Cortex of kidney (tissue), 1 donor: ENCODE measurements at places on chromosomes 7 and 10.

DNA sequence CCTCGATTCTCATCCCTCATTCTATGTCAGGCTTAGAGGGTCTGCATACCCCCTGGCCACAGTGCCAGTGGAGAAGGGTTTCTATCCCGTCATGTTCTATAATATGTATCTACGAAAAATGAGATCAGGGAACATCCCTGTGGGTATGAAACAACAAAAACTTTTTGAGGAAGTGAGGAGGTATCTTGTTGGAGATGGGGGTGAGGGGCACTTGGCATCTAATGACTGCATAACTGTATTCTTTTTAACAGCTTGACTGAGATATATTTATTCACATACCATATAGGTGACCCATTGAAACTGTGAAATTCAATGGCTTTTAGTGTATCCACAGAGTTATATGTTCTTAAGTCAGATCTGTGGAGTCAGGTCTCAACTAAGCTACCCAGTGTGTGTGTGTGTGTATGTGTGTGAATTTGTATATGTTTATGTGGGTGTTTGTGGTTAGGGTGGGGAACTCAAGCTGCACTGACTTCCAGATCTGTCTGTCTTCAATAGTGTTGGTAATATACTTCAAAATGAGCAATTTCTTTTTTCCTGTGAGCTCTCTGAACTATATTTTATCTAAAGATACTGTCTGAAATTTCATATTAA, 528.9 kb downstream of the CNTNAP2 start:
- no peak for DNase-seq

DNA sequence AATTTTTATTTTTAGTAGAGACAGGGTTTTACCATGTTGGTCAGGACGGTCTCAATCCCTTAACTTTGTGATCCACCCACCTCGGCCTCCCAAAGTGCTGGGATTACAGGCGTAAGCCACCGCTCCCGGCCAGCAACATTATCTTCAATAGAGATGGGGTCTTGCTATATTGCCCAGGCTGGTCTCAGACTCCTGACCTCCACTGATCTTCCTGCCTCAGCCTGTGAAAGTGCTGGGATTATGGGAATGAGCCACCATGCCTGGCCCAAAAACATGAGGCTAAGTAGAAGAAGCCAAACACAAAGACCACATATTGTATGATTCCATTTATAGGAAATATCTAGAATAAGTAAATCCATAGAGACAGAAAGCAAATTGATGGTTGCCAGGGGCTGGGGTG, 19.1 kb upstream of the CYTH3 start:
- no peak for DNase-seq

DNA sequence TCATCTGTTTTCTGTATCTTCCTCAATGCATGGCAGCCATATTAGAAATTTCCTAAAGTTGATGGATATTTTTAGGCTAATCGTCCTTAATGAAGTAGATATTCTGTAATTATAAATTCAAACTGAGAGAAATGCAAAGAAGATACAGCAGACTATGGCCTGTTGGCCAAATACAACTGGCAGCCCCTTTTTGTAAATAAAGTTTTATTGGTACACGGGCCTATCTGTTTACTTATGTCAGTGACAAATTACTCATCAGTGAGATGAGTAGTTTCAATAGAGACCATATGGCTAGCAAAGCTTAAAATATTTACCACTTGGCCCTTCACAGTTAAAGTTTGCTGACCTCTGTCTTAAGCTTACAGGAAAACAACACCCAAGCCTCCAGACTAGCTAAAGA, 112.3 kb downstream of the HTR7 start:
- no peak for DNase-seq

GRCh38 chr7:112874909-112875308, 84.7 kb upstream of the TMEM168 start:
- DNase-seq: no peak
